A549 (cell line): ENCODE measurements at places on chromosomes 12 and 14.

GRCh38 chr12:93624595-93625294 lies 52.3 kb downstream of the SOCS2 start:
- peak; percentile 94 for DNase-seq

DNA sequence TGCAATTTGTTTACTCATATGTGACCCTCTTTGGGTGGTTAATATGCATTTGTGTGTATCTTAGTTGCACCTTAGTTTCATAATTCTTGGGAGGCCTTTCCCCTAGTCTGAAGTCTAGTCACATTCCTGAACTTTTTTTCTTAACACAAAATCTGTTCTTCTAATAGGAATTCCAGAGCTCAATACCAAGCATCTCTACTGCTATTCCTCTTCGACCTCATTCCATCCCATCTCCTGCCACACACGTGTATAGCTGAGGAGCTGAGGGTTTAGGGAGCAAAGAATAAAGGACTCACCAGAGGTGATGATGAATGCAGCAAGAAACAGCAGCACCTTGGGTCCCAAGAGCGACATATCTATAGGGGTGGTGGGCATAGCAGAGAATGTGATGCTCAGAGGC lies 875 bp downstream of the MFAP5 start:
- no peak for DNase-seq

DNA sequence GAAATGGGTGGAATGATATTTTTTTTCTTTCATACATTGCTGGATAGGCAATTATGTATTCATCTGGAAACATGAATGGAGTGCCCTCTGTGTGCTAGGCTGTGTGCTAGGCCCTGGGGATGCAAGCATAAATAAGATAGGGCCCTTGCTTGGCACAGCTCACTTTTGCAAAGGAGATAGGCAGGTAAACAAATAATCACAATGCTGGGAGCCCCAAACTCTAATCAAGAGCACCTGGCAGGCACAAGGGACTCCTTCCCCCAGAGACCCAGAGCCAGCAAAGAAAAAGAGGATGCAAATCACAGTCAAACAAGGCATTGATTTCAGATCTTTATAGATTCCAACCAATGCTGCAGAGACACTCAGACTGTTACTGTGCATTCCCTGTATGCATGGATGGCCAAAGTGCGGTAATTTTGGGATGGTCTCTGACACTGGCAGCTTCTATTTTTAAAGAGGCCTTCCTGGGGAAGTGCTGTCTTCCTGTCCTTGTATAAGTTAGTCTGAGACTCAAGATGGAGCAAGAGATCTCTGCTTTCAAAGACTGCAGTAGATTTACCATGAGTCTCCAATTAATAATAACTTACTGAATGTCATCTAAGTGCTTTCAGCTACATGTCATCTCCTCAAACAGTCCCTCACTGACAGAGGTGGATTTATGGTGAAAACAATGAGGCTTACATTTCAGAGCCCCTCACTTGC lies 45.1 kb upstream of the CPM start:
- DNase-seq = no peak

- DNase-seq = no peak
These were observed 765.1 kb upstream of the FBXO33 start for GRCh38 chr14:40197344-40197743.

DNA sequence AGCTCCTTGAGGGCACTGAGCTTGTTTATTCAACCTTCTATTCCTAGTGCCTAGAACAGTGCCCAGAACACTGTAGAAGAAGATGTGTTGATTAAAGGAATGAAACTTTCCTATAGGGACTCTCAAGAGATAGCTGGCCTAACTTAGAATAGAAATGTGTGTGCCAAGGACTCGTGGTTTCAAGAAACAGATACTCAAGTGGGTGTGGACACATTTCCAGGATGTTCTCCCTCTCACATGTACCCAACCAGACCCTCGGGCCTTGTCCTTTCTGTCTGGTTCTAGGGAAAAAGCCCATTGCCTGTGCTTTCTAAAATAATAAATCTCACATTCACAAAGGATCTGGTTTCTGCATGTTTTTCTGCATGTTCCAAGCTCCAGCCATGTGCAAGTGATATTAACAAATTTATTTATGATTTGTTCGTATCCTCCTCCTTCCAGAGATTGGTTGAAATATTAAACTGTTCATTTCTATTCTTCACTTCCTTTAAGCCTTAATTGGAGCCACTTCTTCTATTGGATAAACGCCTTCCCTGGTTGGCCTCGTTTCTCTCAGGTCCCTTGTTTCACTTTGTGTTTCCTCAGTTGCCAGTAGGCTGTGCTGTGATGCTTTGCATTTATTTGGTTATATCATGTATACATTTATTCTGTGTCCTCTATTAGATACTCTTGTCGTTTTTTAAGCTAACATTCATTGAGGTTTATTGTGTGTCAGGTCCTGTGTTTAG lies 89.8 kb downstream of the CRADD start:
- DNase-seq = peak; percentile 66

DNA sequence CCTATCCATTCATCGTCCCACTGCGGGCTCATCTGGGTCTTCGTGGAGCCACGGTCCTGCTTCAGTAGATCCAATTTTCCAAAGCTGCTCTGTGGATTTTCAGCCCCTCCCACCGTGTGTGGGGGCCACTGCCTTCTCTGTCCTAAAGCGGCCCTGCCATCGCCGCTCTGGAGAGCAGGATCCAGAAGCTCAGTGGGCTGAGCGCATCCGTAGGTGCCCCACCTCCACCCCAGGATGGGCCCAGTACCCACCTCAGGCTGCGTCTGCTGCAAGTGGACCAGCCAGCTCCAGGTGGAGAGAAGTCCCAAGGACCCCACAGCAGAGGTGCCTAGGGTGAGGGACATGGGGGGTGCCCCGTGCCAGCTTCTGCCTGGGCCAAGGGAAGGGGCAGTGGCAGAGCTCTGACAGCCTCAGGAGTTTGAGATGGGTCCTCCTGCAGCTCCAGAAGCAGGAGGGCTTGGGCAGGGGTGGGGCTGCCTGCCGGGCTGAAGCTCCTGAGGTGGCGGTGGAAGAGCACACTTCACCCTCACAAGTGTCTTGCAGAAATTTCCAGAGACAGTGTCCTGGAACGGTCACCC lies 148.1 kb upstream of the C14orf180 start:
- no peak for DNase-seq

- no peak for DNase-seq
These were observed 30.1 kb downstream of the CDKN1B start for GRCh38 chr12:12747278-12747677.

- no peak for DNase-seq
These were observed 25.5 kb upstream of the CCDC91 start for GRCh38 chr12:28164644-28165275.

- no peak for DNase-seq
These were observed 22.7 kb upstream of the SRGAP1 start for GRCh38 chr12:63821781-63822251.

- DNase-seq = peak; percentile 33
These were observed 61.9 kb upstream of the BEGAIN start for GRCh38 chr14:100649173-100649519.

GRCh38 chr14:102359341-102359740 lies 3.3 kb downstream of the CINP start:
- no peak for DNase-seq

DNA sequence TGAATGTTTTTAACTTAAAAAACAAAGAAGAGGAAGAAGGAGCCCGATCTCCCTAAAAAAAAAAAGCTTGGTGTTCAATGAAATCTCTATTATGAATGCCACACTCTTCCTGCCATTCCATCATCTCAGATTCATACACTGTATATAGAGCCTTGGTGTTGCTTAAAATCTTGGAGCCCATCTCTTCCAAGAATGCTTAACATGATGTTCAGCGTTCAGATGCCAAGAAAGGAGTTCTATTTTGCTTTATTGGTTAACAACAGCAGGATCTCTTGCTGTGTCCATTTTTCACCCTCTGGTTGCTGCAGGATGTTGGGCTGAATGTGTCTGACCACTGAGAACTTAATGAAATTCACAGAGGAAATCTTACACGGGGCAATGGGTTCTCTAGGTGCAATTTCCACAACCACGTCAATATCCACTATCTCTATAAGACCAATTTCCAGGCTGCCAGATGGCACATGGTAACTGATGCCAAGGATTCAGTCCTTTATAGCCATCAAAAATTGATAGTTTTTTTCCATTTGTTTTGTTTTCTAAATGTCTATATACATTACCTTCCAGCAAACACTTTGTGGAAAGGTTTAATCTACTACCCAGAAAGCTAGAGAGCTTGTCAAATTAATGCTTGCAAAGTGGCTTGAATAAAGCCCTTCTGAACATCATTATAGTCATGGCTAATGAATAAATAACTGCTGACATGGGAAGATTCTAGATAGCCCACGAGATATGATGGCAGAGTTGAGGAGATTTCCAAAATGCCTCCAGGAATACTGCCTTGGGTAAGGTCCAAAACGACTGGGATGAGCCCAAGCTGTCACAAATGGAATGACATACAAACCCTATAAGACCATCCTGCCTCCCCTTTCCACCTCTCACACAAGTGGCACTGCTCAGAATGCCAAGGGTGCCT lies 26.5 kb downstream of the RERG start:
- DNase-seq = no peak

GRCh38 chr14:56686416-56686815 lies 106.8 kb downstream of the TMEM260 start:
- DNase-seq = no peak

DNA sequence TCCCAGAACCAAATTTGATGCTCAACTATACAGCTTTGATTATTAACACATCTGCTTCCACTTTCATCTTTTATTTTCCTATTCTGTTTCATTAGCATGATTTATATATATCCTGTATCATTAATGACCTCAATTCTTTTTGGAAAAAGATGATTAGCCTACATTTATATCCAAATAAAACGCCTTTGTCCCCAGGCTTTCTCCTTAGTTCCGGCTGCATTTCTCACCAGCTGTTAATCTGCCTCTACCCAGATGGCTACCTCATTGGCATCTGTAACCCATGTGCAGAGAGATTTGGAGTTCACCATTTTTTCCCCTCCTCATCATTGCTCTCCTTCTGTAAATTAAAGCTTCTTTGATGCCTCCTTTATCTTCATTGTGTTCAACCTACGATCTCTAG lies 336.8 kb upstream of the RGS6 start:
- no peak for DNase-seq

DNA sequence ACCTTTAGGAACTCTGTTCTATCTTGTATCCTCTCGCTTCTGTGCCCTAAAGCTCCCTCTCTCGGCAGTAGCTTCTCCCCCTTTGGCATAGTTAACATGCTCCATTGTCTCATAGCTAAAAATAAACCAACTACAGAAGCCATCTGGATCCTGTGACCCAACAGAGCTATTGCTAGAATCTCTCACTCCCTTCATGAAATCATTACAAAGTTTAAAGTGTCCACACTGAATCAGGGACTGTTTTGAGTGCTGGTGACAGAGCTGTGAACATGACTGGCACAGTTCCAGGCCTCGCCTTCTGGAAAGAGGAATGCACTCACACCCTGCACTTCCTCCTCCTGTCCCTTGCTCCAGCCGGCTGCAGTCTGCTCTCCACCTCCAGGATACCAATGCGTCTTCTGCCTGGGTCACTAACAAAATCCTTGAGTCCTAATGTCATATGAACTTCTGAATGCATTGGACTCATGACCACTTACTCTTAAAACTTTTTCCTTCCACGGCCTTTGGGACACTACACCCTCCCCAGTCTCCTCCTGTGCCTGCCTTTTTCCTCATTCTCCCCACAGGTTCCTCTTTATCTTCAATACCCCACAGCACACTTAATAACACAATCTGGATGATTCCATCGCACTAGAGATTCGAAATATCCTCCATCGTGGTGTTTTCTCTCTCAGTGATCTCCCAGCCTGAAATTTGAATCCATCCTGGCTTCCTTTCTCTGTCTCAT lies 13.2 kb downstream of the PLBD1 start:
- DNase-seq = no peak

DNA sequence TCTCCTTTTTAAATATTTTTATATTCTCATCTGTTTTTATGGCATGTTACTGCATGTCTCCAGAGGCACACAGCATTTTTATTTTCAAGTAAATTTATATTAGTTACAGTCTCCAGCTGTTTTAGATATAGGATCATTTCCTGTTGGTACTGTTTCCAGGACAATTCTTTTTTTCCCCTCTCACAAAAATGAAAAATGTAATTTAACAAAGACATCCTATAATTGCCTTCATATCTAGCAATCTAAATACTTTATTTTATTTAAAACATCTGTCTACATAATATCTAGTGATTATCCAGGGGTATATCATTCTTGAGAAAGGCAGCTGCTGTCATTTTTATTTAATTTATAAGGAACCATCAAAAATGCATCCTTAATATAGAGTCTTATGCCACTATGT lies 272.4 kb upstream of the NPAS3 start:
- no peak for DNase-seq

DNA sequence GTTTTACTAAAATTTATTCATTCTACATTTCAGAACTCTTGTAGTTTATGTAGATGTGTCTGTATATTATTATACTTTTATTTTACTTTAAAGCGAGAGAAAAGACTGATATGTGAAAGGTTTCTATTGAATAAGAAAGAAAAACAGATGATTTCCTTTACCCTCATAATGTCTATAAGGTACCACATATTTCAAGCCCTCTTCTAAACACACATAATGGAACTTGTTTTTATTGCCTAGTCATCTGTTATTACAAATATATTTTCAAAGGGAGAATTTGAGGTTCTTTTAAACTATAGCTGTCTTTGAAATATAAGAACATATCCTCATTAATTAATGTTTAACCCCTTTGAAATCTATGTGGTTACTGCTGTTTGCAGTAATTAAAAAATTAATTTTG lies 34.5 kb downstream of the NAV3 start:
- no peak for DNase-seq

DNA sequence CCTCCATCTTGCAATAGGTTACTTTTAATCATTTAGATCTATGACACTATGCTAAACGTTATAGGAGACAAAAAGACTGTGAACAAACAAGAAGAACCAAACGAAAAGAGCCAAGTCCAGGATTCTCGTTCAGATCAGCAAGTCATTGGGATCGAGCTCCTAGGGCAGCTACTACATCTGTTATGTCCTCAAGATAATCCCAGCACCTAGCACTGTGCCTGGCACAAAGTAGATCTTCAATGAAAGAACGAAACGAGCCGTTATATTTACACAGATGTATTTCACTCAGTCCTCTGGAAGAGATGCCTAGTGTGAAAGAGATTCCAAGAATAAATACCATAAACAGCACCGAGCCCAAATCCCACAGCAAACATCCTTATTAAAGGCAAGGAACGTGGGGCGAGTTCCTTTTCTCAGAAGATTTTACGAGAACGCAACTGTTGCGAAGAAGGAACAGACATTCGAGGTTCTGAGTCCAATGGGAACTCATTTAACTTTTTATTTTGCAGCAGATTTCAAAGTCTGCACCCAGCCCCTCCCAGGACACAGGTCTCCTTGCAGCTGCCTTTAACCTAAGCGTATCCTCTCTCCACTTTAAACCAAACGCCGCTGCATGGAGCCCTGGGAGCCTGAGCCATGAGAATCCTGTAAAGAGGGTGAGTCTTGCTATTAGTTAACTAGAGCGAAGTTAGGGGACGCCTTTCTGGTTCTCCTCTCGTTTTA lies 544 bp upstream of the TDP1 start:
- no peak for DNase-seq

DNA sequence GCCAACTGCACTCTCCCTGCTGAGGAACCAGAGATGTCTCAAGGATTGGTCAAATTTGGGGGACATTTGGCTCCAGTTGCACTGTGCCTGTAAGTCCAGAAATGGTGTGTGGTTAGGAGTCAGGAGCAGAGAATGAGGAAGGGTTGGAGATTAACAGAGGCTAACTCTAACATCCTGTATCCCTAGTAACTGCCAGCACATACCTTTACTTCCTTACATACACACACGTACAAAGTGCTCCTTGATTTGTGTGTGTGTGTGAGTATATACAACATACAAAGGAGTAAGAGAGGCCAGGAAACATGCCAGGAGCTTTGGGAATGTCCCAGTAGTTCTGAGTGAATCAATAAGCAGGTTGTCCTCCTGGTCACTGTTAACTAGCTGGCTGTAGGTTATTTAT lies 39.8 kb upstream of the NRXN3 start:
- DNase-seq = no peak
